Hepatic stellate cell (primary cell): ENCODE measurements at places on chromosomes 5 and 9.

GRCh38 chr5:32831624-32832023 lies 120.5 kb downstream of the NPR3 start:
- no peak for DNase-seq

DNA sequence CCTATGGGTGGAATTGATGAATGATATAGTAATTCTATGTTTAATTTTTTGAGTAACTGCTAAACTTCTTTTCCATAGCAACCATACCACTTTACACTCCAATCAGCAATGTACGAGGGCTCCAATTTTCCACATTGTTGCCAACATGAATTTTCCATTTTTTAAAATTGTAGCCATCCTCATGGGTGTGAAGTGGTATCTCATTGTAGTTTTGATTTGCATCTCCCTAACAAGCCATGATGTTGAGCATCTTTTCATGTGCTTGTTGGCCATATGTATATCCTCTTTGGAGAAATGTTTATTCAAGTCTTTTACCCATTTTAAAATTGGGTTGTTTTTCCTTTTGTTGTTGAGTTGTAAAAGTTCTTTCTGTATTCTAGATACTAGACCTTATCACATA lies 48.9 kb downstream of the TMOD1 start:
- DNase-seq, result no peak

DNA sequence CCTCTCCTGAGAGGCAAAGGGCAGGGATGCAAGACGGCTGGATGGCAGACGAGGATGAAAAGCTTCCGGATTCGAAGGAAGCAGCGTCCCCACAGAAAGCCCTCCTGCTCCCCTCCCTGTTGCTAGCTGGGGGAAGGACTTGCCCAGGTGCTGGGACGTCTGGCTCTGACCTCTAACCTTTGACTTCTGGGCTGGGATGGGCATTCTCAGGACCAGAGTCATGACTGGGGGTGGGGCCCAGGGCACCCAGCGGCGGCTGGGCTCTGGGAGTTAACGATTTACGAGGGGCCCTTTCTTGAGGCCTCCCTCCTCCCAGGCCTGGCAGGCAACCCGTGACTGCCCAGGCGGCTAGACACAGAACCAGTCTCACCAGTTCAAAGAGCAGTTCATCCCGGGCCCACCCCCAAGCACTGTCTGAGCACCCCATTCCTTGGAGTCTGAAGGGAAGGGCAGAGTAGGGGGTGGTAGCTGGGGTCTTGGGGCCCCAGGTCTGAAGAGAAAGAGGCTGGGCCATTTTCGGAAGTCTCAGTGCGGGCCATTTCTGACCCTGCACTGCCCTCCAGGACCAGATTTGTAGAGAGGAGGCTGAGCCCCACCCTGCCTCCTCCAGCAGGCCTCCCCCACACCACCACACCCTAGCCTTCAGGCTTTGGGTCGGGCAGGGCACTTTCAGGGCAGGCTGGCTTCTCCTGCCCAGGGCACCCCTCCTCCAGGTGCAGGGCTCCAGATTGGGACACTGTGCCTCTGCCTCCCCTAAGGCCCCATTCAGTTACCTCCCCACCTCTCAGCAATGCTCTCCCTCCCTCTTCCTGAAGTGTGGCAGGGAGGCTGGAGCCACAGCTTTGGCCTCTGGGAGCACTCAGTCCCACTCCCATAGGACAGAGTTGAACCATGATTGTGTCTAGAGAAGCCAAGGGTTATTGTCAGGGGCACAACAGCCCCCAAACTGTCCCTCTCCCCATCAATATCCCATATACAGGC lies 5.0 kb upstream of the CXXC5 start:
- no peak for DNase-seq

GRCh38 chr9:79902825-79903600 lies 331.2 kb downstream of the TLE4 start:
- DNase-seq, result no peak

DNA sequence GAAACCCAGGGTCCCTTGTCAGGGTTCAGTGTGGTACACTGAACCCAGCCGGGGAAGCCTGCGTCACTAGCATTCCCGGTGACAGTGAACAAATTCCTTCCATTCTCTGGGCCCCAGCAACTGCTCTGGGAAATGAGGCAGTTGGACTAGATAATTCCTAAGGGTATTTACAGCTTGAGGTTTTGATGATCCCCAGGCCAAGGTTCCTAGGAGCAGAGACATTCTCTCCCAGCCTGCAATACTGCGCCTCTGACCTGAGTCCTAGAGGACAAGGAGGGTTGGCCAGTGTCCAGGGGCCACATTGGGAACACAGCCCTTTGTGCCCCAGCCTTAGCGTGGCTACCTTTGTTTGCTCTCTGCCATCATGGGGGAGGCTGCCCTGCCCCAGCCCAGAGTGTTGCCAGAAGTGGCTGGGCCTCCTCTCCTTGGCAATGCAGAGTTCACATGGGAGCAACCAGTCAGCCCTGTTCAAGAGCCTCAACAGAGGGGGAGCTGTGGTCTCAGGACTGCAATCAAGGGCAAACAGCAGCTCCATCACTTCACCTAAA lies 178.2 kb downstream of the SEC61B start:
- DNase-seq, result no peak

GRCh38 chr5:2740051-2740875 lies 11.2 kb downstream of the IRX2 start:
- no peak for DNase-seq

DNA sequence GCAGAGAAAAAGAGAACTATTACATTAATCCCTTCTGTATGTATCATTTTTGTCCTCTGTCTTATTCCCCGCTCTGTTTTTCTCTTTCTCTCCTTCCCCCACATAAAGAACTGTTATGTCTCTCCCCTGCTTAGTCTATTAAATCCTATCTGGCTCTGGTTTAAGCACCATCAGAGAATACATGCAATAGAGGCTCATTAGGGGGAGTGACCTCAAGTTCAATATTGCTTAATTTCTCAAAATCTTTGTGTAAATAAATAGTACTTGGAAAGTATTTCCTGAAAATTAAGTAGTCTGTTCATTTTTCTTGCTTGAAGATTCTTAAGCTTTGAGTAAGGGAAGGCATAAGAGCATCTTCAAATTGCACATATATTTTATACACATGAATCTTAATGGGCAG lies 41.2 kb upstream of the FAM174A start:
- DNase-seq, result no peak

DNA sequence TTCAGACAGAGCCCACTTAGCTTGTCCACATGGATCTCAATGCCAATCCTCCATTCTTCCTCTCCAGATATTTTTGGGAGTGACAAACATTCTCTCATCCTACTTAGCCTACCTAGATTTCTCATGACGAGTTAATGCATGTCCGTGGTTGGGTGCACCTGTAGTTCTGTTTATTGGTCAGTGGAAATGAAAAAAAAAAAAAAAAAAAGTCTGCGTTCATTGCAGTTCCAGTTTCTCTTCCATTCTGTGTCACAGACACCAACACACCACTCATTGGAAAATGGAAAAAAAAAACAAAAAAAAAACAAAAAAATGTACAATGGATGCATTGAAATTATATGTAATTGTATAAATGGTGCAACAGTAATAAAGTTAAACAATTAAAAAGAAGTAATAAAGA lies 59.0 kb downstream of the BASP1 start:
- DNase-seq, result no peak

DNA sequence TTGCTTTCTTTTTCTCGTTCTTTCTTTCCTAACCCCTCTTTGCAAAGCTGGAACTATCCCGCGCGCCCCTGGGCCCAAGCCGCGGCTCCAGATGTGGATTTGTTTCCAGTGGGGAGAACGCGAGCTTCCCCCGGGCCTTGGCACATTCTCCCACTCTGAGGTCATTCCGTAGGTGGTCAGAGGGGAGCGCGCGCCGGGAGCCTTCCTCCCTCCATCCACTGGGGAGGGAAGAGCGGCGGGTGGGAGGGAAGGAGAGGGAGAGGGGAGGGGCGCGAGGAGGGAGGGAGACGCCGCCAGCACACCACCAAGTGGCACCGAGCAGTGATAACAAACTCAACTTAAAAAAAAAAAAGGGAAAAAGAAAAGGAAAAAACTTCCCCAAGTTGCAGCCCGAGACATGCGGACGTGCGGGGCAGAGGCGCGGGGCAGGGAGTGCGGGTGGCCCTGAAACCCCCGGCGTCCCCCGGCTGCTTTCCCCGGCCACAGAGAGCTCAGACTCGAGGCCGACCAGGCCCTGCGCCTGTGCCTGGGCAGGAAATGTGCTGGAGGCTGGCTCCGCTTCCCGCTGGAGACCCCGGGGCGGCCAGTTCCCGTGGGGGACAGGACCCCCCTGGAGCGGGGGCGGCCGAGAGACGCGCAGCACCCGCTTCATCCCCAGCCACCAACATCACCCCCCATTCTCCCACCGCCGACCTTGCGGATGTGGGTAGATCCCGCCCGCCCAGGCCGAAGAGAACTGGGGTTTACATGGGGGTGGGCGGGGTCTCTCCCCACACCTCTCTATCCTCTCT lies 3.1 kb downstream of the IER5L start:
- peak; percentile 94 for DNase-seq

GRCh38 chr5:33091571-33092363 lies 349.0 kb upstream of the TARS1 start:
- peak; percentile 6 for DNase-seq

GRCh38 chr5:1985781-1986180 lies 103.1 kb upstream of the IRX4 start:
- DNase-seq, result no peak

DNA sequence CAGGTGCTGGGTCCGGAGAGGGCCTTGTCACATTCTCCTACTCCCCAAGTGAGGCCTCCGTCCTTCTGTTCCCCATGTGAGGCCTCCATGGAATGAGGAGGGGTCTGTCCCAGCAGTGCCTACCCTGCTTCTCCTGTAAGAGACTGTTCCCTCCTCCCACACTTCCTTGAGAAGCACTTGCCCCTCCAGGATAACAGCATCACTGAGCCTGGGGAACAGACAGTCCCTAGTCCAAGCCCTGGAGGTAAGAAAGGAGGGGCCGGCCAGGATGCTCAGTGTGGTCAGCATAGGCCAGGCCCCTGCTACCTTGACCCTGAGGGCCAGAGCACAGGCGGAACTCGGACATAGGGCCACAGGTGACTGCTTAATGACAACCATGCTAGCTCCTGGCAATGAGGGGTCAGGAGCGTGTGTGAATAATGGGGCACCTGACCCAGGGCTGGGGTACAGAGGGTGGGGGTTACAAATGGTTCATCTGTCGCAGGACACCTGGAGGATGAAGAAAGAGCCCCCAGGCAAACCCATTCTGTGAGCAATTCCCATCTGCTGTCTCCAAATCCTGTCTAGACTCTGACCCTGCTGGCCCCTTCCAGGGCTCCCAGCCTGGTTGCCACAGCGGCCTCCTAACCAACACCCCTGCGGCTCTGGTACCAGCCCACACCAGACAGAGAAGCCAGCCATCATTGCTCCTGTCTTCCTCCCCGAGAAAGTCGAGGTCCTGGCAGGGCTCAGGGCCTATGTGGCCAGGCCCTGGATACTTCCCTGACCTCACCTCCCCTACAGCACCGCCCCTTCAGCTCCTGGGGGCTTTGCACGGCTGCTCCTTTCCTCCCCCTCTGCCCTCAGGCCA lies 20.3 kb downstream of the RALGDS start:
- no peak for DNase-seq

DNA sequence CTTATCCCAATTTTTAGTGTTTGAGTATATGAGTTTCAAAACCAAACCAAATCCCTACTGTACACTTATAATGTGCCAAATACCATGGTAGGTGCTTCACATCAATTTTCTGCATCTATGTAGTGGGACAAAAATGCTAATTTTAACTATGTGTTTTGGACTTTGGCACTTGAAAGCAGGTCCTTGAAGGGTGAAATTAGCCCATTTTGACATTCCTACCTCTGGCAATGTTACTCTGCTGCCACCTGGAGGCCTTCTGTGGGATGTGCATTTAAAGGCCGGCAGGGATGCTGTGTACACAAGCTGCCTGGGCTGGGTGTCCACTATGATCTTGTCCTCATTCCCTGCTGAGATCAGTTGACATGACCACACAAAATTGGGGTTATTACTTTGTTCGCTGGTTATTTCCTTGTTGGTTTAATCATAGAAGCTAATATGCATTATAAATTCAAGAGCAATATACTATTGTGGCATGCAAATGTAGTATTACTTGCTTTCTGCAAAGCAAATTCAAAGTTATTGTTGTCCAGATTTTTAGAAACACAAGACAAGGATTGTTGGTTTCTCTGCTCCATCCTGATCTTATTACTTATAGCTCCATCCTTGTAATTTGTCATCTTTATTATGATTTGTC lies 166.8 kb downstream of the ARHGEF28 start:
- peak; percentile 31 for DNase-seq

DNA sequence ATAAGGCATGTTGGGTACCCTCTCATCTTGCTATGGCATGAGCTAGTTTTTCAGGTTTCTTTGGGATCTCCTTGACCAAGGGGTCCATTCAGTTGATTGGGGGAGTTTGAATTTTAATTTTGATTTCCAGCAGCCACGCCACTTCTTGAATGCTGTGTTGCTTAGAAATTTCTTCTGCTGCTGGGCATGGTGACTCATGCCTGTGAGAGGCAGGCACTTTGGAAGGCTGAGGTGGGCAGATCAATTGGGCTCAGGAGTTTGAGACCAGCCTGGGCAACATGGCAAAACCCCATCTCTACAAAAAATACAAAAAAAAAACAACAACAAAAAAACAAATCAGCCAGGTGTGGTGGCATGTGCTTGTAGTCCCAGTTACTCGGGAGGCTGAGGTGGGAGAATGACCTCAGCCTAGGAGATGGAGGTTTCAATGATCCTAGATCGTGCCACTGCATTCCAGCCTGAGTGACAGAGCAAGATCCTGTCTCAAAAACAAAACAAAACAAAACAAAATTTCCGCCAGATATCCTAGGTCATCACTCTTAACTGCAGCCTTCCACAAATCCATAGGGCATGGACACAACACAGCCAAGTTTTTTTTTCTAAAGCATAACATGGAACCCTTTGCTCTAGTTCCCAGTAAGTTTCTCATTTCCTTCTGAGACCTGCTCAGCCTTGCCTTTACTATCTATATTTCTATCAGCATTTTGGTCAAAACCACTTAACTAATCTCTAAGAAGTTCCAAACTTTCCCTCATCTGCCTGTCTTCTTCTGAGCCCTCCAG lies 17.7 kb downstream of the TMC1 start:
- no peak for DNase-seq

- DNase-seq, result peak; percentile 56
Measured at GRCh38 chr9:124257844-124258606, at the start of gene NEK6. Gene NEK6, plus strand, starts transcription at chr9:124257949. Its CDS starts 44,016 bp downstream, at chr9:124301965.

GRCh38 chr5:10648806-10649665 lies 85.2 kb downstream of the ANKRD33B start:
- DNase-seq, result no peak

- DNase-seq, result no peak
Measured at GRCh38 chr9:99387431-99387830, 165.3 kb downstream of the SEC61B start.

DNA sequence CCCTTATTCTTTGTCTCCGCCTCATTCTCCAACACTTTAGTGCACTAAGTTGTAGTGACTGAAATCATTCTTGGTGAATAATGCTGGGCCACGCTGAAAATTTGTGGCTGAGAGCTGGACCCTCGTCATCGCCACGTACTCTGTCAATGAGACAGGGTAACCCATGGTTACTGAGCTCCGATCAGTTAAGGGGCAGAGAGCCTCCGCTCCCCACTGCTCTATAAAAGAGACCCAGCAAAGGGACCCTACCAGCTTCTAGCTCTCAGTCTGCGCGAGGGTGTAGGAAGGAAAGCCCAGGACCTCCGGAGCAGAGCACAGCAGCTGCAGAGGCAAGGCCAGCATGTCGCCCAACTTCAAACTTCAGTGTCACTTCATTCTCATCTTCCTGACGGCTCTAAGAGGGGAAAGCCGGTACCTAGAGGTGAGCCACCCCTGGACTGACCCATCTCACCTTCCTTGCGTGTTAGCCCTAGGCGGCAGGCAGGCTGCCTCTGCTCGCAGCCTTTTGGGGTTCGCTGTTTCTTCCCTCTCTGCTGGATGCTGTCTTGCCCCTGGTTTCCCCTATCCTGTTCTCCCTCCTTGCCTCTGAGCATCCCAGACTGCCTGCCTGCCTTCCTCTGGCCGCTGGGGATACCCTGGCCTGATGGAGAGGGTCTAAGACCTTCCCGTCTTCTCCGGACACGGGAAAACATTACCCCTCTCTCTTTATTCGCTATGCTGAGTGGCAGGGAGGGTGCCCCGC lies at the start of gene CRHBP:
CRHBP (plus strand) TSS at position 251 of the 742 bp plus-strand sequence; CDS start at position 341, 90 bp downstream.
- no peak for DNase-seq
